ENCODE measurements at places on chromosomes 7 and 10.
A peak's percentile ranks its signal among the peaks of the same experiment; 100 is the strongest.

- no peak for DNase-seq
Observed at GRCh38 chr7:81937091-81937490, 167.2 kb upstream of the HGF start.

DNA sequence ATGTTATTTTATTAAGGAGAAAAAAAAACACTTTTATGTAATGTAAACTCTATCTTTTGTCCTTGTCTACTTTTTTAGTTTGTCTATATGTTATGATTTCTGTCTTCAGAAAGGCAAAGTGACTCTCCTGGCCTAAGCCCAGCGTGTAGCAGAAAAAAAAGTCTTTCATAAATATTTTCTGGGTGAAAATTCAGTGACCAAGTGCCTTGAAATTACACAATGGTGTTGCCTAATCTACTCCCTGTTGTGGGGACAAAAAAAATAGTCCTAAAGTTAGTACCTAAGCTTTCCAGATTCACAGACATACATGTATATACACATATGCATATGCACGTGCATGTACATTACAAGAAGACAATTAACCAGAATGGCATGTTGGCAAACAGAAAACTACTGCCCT is 1257.8 kb upstream of the SORCS1 start:
- DNase-seq: no peak

- no peak for DNase-seq
Observed at GRCh38 chr10:130141460-130141859, 5.3 kb downstream of the GLRX3 start.

DNA sequence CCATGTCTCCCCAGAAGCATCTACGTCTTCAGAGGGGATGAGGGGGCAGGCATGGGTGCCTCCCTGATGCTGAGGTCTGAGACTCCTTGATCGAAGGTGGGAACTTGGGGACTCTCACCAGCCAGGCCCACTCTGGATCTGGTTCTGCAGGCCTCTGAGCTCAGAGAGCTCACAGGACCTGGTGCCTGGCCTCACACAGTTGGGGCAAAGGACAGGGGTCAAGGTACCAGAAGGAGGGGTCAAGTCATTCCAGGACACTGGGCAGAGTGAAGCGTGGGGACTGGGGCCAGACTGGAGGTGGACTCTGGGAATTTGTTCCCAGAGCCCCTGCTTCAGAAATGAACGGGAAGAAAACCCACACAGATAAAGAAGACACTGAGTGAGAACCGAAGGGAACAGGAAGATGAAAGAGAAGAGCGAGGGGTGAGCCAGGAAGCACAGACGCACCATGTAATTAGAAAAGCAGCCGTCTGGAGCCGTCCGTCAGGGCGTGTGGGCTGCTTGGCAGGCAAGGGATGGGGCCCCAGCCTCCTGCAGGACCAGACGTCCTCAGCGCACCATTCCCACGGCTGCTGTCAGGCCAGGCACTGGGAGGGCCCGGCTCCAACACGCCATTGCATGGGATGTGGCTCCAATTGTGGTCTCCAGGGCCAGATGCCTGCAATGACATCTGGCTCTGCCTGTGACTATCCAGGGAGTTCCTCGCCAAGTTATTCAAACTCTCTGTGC is 47.7 kb downstream of the ZCCHC24 start:
- no peak for DNase-seq

DNA sequence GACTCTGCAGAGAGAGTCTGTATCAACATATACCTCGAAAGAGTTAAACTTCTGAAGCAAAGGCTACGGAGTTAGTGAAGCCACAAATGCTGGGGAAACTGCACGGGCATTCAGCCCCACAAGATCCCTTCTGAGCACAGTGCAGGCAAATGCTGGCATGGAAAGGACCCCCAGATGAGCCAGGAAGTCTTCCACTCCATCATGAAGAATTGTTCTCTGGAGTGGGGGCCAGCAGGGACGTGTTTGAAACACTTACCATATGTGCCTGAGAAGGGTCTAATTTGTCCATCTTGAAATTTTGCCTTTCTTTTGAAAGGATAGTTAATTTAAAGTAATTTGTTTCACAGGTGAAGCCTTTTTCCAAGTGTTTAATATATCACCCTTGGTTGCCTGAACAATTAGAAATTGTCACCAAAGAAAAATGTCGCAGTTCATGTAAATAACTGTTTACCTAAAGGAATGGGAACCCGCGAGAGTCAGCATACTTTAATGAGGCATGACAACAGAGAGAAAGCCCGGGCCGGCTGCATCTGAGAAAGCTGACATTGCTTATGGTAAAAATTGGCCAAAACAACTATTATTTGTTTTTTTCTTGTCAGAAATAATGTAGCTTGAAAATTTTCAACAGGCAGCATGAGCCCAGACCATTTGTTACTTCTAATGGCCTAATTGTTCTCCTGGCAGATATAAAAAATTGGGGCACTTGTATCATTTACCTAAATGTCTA is 287.6 kb upstream of the MGMT start:
- no peak for DNase-seq

GRCh38 chr7:136492366-136492765 is 376.1 kb upstream of the CHRM2 start:
- DNase-seq: no peak

- DNase-seq: no peak
Observed at GRCh38 chr10:33073641-33074415, 115.8 kb upstream of the ITGB1 start.

DNA sequence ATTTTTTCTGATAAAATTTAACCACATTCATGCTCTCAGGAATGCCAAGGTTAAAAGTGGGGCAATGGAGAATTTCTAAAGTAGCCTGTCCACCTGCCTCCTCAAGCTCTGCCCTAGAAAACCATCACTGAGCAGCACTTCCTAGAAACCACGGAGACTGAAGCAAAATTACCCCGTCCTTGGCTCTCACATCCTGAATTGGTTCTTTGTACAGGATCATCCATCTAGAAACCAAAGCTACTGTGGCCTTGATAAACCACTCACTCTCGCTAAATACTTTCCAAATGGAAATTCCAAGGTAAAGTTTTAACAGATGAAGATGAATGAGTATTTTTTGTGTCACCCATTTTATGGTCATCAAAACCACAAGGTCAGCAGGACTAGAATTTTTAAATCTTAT is 96.6 kb downstream of the AVL9 start:
- DNase-seq: no peak

DNA sequence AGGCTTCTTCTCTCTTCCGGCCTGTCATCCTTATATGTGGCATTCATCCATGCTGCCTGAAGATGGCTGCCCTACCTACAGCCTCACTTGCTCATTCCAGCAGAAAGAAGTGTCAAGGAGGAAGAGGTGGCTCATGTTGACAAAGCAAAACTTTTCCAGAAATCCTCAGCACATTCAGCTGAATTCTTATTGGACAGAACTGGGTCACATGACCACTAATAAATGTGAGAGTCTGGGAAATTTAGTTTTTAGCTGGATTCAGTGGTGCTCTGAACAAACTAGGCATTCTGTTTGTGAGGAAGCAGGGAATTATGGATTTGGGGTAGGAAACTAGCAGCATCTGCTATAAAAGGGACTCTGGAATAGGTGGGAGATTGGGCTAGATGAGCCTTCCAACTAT is 58.6 kb downstream of the CHN2 start:
- DNase-seq: no peak

DNA sequence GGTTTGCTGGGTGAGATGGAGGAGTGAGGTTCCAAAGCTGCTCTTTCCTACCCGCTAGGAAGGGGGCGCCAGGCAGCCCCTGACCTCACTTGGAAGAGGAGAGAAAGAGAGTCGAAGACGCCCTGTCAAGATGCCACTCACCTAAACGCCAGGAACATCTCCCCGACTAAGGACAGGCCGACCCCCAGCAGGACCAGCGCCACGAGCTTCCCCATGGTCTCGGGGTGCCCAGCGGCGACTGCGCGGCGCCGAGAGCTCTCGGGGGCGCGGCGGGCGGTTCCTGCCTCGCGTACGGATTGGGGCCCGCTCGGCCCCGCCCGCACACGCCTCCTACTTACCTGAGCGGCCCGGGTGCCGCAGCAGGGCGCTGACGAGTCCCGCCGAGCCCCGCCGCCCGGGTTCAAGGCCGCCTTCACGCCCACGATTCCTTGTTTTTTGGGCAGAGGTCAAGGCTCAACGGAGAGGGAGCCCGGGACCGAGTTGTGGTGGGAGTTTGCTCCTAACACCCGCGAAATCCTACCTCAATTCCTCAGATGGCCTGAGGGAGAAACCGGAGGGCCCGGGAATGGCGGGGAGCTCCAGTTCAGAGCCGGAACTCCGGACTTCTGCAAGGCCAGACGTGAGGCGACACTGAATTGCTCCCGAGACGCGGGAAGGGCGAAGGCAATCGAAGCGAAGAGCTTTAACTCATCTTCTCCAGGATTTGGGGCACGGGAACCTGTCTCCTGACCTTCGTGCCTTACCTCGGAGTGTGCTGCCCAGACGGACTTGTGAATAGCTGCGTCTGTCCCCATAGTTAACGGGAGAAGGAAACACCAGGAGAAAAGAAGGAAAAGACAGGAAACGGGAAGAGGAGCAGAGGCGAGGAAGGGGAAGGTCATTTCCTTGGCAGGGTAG is at the start of gene PON3:
Gene PON3 (minus strand): TSS at position 240 of the 897 bp plus-strand sequence. CDS start 25 bp downstream, at position 215.
- DNase-seq: no peak

GRCh38 chr10:71309919-71310318 is 9.1 kb upstream of the SLC29A3 start:
- no peak for DNase-seq

- no peak for DNase-seq
Observed at GRCh38 chr10:52740913-52741675, 31.5 kb downstream of the MBL2 start.

DNA sequence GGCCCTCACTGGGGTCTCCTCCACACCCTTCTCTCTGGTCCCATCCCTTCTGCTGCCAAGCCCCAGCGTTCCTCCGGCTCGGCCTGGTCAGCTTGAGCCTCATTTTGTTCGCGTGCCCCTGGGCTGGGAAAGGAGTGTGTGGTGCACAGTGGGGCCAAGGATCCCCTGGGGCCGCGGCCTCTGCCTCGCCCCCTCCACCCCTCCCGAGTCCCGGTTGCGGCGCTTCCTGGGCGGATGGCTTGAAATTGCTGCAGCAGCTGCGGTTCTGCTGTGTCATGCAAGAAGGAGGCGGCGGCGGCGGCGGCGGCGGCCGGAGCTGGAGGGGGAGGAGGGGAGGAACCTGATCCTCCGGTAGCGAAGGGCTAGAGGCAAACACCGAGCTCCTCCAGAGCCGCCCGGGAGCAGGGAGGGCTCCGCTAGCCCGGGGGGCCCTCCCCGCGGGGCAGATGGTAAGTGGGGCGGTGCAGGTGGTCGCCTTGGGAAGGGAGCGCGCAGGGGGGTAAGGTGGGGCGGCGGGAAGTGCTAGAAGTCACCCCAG is 217.8 kb upstream of the MKLN1 start:
- DNase-seq: peak; percentile 88

DNA sequence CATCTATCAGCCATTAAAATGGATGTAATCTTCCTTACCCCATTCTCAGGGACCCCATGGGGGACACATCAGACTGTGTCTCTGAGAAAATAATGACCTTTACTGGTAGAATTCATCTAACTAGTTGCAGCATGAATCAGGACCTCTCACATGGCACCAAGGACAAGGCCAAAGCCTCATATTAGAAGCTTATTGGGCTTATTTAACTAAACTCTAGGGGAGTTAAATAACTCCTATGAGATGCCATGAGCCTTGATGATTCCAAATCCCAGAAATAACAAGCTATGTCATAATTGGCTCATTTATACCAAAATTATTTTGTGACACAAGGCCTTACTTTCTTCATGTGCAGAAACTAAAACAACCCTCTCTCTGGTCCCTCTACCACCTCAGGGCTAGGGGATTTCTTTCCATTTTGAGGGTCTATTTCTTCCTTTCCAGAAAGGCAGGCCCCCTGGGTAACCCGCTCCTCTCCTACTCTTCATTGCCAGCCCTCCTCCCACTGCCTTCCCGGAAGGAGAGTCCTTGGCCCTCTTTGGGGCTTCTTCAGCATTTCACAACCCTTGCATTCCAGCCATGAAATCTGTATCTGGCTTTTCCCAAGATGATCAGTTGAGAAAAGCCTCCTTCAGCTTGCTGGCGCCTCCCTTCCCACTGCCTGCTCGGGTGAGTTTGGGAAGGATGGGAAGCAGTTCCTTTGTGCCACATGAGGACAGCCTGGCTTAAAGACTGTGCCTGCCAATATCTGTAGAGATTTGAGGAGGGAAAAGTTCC is 41.8 kb upstream of the TRIM8 start:
- DNase-seq: no peak

GRCh38 chr10:60943316-60944057 is 498 bp downstream of the RHOBTB1 start:
- DNase-seq: peak; percentile 88

- DNase-seq: peak; percentile 63
Observed at GRCh38 chr10:111117528-111118277, 40.9 kb downstream of the ADRA2A start.

DNA sequence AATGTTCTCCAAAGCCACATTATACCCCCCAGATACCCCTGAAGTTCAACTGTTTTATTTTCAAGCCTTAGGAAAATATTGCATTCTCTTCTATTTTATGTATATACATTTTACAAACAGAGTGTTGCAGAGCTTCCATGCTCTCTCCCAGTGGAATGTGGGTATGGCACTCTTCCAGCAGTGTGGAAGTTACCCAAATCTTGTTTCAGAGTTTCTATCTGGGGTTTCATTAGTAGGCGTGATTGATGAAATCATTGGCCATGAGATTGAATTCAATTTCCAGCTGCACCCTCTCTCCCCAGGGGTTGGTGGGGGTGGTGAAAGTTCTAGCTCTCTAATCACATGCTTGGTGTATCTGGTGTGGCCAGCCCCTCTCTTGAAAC is 350.4 kb downstream of the RPS24 start:
- no peak for DNase-seq

DNA sequence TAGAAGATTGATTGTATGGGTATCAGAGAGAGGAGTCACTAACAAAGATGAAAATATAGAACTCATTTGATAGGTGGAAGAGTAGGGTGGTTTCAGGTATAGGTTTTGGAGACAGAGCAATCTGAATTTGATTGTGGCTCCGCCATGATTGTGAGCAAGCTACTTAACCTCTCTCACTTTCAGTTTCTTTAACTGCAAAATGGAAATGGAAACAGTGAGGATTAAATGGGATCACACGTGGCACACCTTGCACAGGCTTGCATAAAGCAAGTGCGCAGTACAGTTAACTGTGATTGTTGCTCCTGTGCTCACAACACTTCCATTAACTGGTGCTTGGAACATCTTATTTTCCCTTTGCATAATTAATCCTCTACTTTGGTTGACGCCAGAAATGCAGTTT is 54.9 kb downstream of the ATXN7L1 start:
- DNase-seq: no peak

- DNase-seq: no peak
Observed at GRCh38 chr7:82507976-82508677, 64.5 kb upstream of the CACNA2D1 start.

DNA sequence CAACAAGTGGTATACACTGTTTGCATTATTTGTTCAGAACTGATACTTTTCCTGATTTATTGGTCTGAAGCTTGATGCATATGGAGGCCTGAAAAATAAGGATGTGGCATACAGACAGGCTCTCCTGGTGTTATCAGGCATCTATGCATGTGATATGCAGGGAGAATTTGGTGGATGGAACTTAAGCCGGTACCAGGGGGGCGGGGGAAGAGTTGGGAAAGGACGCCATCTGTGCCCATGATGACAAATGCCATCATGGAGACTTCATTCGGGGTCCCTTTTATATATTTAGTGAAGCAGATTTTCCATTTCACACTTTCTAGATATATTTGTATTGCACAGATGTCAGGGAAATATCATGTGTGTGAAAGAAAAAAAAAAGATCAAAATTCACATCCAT is 5.4 kb downstream of the HECW1 start:
- DNase-seq: no peak
